Activated naive CD4-positive, alpha-beta T cell treated with anti-CD3 and anti-CD28 coated beads for 36 hours (primary cell): ENCODE measurements at places on chromosomes 1 and 21.

GRCh38 chr1:59570524-59570923, 244.2 kb upstream of the HOOK1 start:
- peak; percentile 41 for DNase-seq

DNA sequence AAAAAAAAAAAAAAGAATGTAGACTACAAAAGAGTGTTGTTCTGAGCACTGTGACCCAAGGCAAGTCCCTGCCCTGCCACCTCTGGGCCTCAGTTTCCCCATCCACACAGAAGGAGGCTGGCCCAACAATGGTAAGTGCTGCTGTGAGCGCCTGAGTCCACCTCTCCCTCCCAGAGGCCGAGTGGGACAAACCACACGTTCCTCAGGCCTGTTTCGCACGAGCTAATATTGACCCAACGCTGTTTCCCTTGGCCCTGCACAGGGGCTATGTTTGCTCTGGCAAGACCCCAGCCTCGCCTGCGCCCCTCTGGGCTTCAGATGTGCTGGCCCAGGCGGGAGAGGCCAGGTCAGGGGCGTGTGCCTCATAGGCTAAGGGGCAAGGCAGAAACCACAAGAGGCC, 12.6 kb upstream of the LAPTM5 start:
- DNase-seq, result no peak

- no peak for DNase-seq
Measured at GRCh38 chr1:21919520-21919919, 17.6 kb downstream of the HSPG2 start.

- DNase-seq, result no peak
Measured at GRCh38 chr1:114156538-114157274, 3.0 kb upstream of the SYT6 start.

- no peak for DNase-seq
Measured at GRCh38 chr1:15524021-15524282, at the start of gene CASP9. Gene CASP9, minus strand, starts transcription at chr1:15524215. Its CDS starts 15 bp downstream, at chr1:15524200.

GRCh38 chr1:94009304-94009703, 100.1 kb upstream of the GCLM start:
- no peak for DNase-seq

- DNase-seq, result no peak
Measured at GRCh38 chr1:2259668-2260402, 31.7 kb downstream of the SKI start.

GRCh38 chr1:231727171-231727570, 100.6 kb downstream of the DISC1 start:
- no peak for DNase-seq

DNA sequence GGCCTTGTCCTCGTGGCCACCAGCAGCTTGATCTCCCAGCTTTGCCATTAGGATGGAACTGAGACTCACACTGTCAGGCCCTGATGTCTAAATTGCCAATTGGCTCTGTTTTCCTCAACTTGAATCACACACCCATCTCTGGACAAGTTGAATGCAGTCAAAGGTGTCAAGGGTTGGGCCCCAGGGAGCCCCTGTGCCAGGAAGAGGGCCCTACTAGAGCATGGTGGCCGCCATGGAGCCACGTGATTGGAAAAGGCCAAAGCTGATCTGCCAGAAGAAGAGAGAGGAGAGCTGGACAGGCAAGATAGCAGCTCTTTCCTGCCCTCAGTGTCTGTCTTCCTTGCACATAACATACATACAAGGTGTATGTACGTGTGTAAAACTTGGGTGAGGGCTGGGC, 54.9 kb upstream of the NEK2 start:
- no peak for DNase-seq

GRCh38 chr1:220708936-220709801, 19.0 kb downstream of the C1orf115 start:
- DNase-seq, result no peak

- DNase-seq, result peak; percentile 43
Measured at GRCh38 chr1:198636391-198636790, 2.4 kb upstream of the PTPRC start.

DNA sequence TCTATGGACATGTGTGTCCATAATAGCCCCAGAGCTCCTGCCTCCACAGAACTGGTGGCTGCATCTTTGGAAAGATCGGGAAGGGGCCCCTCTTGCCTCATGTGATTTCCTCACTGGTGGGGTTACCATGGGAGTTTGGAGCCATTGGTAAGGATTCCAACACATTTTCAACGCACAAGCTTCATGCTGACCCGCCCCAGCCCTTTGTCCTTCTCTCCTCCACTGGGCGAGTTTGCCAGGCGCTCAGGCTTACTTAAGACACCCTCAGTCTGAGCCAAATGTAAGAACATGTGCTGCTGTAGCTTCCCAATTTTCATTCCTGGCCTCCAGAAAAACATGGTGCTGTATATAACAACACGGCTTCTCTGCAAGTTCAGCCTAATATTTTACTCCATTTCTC, 72.4 kb downstream of the ATP5PO start:
- DNase-seq, result no peak

DNA sequence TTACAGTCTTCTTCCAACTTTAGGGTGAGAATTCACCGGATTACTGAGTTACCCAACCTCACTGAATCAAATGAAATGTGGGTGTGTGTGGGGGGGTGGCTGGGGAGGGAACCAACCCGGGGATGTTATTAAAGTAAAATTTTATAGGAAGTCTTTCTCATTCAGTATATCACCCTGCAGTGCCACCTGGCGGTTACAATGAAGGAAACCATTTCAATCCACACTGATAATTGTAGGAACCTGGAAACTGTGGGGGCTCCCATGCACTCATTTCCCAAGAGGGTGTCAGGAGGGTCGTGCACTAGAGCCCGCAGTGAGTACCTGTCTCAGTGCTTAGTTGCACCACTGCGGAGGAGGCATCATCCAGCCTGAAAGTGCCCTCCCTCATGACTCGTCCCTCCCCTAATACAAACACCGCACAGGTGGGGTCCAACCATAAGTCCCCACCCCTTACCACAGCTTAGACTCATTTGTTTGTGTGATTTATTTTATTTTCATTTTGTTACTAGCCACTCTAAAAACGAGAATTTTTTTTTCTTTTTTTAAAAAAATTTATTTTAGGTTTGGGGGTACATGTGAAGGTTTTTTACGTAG, 29.1 kb upstream of the IGSF5 start:
- DNase-seq, result peak; percentile 56

DNA sequence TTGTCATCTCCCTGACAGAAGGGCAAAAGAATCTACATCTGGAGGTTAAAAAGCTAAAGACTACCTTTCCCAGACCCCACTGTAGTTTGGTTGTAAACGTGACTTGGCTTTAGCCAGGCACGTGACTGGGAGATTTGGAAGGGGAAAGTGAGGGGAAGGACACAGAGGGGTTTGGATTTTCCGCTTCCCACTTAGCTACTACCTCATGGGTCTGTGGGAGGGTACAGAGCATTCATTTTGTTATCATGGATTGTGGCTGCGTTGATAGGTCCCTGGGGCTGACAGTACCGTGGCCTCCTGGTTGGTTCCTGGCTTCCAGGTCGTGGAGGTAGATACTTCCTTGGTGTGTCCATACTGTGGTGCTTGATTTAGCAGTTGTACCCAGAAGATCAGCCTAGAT, 2.6 kb downstream of the CHD1L start:
- DNase-seq, result no peak

- DNase-seq, result no peak
Measured at GRCh38 chr1:162003061-162003829, 20.4 kb downstream of the OLFML2B start.

- no peak for DNase-seq
Measured at GRCh38 chr21:35521293-35521692, 472.2 kb upstream of the RUNX1 start.

DNA sequence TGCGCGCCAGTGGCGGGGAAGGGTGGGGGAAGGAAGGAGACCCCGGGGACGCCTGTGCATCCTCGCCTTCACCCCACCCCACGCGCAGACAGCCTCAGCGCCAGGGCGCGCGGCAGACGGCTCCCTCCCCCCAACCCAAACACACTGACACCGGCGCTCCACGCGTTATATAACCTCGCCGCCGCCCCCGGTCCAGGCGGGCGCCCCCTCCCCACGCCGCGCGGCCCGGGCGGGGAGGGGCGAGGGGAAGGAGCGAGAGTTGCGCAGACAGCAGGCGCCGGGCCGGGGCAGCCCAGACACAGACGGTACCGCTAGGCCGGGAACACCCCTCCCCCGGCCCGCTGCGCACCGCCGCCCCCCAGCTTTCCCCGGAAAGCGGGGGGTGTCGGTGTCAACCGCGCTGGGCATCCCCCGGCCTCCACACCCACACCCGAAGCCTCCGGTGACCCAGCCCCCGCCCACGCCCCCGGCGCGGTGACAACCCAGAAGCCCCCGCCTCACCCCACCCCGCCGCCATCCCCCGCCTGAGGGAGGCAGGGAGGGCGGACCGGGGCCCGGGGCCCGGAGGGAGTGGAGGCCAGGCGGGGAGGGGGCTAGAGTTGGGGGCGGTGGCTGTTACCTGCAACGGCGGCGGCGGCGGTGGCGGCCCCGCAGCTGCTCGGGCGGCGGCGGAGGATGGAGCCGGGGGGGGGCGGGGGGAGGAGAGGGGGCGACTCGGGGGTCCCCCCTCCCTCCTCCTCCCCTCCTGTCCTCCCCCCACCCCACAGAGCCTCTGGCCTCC, 432 bp downstream of the AKT3 start:
- DNase-seq, result peak; percentile 47

DNA sequence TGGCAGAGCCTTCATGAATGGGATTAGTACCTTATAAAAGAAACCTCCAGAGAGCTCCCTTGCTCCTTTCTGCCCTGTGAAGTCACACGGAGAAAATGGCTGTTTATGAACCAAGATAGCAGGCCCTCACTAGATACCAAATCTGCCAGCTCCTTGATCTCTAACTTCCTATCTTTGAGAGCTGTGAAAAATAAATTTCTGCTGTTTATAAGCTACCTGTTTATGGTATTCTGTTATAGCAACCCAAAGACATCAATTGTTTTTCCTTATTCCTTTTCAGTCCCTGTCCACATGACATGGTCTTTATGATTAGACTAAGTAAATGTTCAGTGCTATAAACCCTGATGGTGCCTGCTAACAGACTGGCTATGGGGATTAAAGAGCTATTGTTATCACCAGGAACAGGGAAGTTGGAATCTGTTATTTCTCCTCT, 9.7 kb upstream of the STIL start:
- DNase-seq, result no peak

DNA sequence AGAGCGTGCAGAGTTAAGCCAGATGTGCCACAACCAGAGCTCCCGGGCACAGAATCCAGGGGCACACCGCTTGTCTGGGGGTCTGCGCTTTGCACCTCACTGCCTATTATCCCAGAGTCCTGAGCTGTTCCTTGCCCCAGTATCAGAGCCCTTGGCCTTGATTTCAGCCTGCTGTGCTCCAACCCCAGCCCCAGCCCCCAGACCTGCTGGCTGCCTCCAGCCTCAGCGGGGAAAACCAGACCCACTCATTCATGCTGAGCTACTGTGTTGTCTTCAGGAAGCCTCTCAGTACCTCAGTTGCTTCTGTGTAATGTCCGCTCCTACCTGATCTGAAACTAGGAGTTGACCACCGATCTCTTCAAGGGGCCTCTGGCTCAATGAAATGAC, 1.1 kb downstream of the IKBKE start:
- DNase-seq, result peak; percentile 56

DNA sequence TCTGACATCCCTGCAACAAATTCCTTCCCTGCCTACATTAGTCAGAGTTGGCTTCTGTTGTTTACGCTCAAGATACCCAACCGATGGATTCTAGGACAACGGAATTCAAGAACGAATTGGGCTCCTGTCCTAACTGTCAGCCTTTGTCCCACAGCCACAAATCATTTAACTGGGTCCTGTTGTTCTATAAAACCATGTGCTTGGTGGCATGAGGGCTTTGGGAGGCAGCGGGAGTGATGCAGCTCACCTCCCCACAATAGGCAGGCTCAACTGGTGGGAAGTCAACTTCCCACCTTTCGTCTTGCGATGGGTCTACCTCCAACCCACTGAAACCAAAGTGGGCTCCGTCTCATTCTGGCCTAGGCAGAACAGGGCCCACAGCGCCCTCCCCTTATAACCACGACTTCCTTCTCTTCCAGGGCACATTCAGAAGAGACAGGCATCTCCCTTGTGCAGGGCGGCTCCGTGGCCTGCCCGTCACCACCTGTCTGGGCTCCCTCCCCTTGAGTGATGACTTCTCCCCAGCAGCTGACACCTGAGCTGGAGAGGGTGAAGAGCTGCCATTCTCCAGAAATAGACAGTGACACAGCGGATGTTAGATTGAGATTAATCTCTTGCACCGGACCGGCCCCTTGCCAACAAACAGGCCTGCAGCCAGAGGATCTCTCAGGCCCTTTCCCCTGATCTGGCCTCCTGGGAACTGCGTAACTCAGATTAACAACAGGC, 26.5 kb downstream of the LRRC38 start:
- DNase-seq, result no peak

DNA sequence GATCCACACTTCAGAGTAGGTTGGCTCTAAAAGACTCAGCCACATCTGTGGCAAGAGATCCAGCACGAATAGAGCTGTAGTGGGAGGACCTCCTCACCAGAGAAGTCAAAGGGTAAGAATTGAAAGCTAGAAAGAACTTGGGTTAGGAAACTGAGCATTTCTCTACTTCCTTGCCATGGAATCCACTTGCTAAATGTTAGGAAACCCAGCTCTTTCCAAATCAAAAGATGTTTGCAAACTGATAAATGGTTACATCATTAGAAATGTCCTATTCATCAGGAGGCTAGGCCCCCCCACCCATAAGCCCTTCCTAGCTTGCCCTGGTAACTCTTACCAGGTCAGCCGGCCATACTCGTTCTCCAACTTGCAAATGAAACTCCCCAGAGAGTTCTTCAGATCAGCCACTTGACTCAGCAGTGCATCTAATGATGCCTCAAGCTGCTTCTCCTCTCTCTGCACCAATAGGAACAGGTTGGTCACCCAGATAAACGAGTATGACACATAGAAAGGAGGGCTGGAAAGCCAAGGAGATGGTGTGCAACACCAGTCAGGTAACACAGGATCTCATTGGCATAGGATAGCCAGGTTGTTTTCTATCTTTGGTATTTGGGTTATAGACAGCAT, 1.5 kb downstream of the MED8 start:
- no peak for DNase-seq

- no peak for DNase-seq
Measured at GRCh38 chr1:168842306-168842705, 113.3 kb upstream of the DPT start.

- DNase-seq, result no peak
Measured at GRCh38 chr1:245434280-245434679, 279.5 kb downstream of the KIF26B start.

DNA sequence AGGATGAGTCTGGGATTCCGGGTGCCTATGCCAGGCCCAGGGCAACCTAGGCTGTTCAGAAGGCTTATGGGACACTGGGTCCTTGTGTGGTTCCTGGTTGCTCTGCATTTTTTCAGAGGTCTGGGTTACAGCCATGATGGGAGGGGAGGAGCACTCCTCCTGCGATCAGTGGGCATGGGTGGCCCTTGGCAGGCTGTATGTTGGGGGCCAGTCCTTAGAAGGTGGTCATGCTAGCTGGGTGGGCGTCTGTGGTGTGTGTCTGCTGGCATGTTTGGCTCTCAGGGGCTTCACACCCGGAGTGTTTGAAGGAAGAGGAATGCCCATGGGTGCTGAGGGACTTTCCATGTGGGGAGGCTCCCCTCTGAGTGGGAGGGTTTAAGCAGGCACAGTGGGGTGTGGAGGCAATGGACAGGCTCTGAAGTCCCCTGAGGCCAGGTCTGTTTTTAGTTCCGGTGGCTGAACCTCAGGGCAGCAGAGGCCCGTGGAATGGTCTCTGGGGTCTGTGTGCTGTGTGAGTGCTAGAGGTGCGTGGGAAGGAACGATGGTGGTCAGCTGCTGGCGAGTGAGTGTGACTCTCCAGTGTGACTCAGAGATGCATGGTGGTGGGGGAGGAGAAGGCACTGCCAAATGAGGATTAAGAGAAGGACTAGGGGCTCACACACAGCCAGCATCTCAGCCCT, 25.3 kb downstream of the CACNA1E start:
- DNase-seq, result no peak

- no peak for DNase-seq
Measured at GRCh38 chr1:233491953-233492620, 121.8 kb upstream of the KCNK1 start.

GRCh38 chr1:39080831-39081270, 54.7 kb downstream of the NDUFS5 start:
- DNase-seq, result no peak
